ENCODE measurements at places on chromosomes 5 and 9.

DNA sequence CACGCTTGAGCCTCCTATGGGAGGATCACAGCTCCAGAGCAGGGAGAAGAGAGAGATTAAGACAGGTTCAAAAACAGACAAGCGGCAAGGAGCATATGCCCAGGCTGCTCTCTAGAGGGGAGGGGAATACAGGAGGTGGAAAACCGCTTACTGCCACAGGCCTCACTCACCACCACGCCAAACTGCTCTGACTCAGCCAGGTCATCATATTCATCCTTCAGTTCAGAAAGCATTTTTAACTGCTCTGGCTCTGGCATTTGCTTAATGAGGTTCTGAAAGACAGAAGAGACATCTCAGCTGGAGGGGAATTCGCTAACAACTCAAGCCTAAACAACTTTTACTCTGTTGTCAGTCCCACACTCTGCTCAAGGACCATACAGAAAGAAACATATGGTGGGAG, 40.1 kb downstream of the PCDHGC5 start:
- no peak for DNase-seq

DNA sequence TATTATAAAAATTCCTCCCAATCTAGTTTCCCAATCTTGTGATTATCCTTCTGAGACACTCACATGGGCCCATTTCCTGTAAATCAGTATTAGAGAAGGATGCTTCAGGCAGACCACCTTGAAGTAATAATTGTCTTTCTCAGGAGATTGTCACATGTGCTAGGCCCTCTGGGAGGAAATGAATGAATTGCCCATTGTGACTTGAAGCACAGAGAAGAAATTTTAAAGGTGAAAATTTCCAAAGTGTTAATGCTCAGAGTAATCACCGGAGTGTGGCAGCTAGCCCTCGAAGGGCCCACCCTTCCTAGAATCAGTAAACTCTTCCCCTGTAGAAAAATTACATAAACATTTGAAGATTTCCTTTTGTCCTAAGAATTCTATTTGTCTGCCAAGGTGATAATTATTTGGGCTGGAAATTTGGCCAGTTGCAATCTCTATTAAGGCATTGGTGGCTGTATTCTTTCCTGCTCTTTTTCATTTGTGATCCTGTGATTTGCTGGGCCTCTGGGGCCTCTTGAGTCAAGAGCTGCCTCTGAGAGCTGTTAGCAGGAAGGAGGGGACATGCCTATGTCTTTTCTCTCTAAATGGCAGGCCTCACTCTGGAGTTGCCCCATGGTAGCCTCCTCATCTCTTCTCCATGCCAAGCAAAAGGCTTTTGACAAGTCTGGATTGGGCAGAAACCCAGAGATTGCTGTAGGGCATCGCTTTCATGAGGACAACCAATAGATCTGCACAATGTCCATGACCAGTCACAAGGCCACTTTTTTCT, 371.5 kb upstream of the ACTBL2 start:
- no peak for DNase-seq

GRCh38 chr9:98916660-98917059, 27.0 kb upstream of the COL15A1 start:
- DNase-seq, result no peak

- no peak for DNase-seq
Observed at GRCh38 chr5:129763651-129764050, 15.8 kb downstream of the MINAR2 start.

GRCh38 chr9:130421154-130421801, 23.5 kb upstream of the ASS1 start:
- DNase-seq, result no peak

DNA sequence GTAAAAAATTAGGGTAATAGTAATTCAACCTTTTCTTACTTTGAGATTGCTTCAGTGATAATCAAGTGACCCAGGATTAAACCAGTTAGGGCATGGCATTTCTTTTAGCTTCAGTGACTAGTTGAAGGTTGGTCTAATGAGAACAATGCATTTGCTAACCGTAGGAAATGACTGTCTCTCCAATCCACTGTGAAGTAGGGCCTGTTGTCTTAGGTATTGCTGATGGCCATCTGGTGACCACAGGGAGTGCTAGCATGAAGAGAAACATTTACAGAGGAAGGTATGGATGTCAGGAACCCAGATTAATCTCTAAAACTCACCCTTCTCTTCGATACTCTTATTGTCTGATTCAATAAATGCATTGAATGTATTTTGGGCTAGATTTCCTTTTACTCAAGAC, 535.9 kb upstream of the SEMA6A start:
- DNase-seq, result no peak

GRCh38 chr9:36136894-36137391, 410 bp downstream of the GLIPR2 start:
- DNase-seq, result no peak

DNA sequence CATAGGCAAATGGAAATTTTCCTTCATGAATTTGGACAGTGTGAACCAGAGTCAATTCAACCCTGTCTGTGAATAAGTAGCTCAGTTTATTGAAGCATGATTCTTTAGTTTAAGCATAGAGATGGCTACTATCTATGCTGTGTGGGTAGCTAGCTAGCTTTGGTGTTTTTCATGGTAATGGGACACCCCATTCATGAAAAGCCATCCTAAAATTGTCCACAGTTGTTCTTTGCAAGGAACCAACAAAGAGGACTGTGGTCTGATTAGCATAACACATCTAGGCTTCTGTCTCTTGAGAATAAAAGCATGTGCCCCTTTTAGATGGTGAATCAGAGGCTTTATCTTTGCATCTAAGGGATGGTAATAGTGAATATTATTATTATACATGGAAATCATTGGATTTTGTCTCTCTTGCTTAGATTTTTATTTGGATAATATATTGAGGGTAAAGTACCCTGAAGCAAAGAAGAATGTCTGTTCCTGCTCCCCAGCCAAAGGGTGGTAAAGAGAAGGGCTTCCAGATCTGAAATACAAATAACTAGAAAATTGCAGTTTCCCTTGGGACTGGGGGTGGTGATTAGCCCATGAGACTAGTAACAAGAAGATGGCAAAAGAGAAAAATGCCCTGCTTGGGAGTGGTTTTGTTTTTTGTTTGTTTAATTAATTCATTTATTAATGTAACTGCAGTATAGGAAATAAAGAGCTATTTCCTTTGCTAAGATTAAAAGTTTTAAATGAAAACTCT, 624.2 kb upstream of the ZNF608 start:
- DNase-seq, result no peak

- DNase-seq, result no peak
Observed at GRCh38 chr5:71522151-71522550, 65.0 kb upstream of the MCCC2 start.

- DNase-seq, result no peak
Observed at GRCh38 chr5:151961557-151961956, 36.9 kb upstream of the GLRA1 start.

DNA sequence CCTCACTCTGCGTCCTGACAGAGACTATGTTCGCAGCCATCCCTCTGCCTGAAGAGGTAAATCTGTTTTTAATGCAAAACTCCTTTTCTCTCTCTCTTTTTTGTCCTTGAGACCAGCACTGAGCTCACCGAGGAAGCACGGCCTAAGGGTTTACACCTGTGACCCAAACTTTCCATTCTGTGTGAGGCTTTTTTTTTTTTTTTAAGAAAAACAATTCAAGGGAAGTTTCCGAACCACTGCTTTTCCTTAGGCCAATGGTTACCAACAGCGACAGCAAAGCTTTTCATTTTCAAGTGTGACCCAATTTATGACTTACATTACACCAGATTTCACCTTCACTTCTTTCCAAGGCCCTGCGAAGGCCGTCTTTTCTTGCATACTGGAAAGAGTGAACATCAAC, 205.9 kb downstream of the EFNA5 start:
- DNase-seq, result no peak

GRCh38 chr9:4883326-4883873, 90.7 kb downstream of the RCL1 start:
- peak; percentile 24 for DNase-seq

DNA sequence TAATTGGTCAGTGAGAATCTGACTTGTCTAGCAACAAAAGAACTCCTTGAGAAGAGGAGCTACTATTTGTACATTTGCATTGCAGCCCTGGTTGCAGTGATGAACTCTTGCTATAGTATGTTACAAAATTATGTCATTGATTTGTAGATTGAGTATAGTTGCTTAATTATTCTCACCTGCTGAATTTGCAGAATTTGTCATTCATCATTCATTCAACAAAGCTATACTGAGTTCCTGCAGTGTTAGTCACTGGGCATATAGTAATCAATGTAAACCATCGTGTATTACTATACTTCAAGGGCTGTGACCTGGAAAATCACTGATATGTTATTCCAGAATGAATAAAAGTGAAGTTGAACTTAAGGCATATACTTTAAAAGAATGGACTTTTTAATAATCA, 50.1 kb downstream of the SLC1A3 start:
- DNase-seq, result no peak

DNA sequence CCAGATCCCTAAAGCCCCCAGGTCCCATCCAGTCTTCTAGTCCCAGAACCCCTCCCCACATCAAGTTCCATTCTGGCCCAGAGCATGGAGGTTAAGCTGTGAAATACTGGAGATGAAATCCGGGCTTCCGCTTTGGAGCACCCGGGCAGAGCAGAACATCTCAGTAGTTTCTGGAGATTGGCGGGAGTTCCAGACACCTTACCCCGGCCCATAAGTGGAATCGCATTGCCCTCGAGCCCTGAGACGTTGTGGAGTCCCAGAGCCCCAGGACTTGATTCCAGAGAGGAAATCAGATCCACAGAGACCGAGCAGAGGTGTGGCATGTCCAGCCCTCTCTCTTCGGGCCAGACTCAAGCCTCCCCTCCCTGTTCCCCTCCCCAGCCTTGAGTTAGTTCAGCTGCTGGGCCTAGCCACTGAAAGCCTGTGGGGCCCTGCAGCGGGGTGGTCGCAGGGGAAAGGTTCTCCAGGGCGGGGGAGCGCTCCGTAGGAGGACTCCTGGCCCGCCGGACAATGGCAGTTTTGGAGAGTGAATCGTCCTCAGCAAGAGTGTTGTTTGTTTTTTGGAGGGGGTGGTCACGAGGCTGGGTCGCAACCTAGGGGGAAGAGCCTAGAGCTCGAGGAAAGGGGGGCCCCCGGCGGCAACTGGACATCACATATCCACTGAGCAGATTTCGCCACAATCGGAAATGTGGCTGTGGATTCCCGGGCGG, 1.0 kb upstream of the PAX5 start:
- no peak for DNase-seq

- DNase-seq, result no peak
Observed at GRCh38 chr5:179125789-179126505, 65.8 kb downstream of the ZNF354C start.

DNA sequence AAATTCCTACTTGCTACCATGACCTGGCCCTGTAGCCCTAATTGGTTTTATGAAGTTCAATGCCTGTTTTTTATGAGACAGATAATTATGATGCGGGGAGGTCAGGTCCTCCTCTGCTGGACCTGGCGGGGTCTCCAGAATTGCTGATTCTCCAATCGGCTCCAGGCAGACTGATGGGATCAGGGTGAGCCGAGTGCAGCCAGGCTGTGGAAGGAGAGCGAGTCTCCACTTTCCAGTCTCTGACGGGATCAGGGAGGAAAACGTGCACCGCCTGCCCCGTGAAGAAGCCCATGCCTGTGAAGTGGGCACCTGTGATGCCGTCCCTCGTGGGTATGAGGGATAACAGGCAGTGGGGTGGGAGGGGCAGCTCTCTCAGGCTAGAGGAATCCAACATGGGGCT, 71.5 kb upstream of the HSPA9 start:
- DNase-seq, result no peak

DNA sequence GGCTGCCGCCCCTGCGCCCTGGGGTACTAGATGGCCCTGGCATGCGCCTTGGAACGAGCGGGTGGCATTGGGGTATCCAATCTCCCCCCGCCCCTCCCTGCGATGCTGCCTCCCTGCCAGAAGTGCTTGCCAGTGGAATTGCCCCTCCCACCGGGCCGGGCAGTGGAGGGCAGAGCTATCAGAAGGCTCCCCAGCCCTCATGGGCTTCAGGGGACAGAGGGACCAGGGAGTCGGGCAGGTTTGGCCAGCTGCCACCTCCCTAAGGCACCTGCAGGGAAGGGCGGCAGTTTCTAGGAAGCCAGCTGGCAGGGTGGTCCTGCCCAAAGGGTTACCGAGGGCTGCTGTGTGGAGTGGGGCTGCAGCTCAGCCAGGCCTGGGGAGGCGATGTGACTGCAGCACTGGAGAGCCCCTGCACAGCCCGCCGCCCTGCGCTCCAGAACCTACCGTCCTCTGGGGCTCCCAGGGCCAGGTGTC, 52.8 kb upstream of the EGFL7 start:
- no peak for DNase-seq

DNA sequence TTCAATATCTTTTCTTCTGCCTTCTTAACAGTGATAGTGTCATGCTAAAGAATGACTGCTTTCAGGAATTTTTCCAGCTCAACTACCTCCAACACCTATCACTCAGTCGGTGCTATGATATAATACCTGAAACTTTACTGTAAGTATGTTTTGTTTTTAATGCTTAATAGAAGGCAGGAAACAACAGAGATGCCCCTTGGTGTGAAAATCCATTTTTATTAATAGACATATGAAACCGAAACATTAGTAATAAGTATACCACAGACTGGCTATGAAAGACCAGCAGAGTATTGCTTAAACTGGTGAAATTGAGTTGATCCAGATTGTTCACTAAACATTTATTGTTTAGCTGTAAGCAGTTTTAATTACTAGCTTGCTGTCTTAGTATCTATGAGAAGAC, 25.2 kb downstream of the SKP2 start:
- no peak for DNase-seq

GRCh38 chr5:109324351-109324750, 85.4 kb downstream of the PJA2 start:
- DNase-seq, result no peak

DNA sequence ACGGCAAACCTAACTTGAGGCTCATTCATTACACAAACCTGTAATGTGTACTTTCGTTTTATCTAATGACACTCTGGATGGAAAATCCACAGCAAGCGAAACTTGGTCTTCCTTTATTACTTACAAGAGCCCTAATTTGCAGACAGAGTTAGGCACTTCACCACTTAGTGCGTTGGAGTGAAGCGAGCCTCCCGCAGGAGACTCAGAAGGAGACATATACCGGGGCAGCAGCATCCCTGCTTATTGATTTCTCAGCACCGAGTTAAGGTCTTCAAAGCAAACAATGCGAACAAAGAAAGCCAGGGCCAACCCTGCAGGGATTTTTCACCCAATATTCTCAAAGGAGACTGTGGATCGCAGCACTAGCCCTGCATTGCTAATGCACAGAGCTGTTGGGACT, 28.6 kb downstream of the LSM11 start:
- no peak for DNase-seq

- DNase-seq, result no peak
Observed at GRCh38 chr5:90640484-90641059, 82.0 kb downstream of the ADGRV1 start.

DNA sequence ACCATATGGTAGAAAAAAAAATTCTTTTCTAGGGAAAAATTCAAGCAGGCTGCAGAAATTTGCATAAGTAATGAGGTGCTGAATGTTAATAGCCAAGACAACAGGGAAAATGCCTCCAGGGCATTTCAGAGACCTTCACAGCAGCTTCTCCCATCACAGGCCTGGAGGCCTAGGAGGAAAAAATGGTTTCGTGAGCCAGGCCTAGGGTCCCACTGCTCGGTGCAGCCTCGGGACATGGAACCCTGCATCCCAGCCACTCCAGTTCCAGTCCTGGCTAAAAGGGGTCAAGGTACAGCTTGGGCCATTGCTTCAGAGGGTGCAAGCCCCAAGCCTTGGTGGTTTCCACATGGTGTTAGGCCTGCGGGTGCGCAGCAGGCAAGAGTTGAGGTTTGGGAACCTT, 436.0 kb upstream of the SMC2 start:
- DNase-seq, result no peak

Data from NCI-H446 (cell line).